Suppressor macrophage treated with lipopolysaccharide for 4 hours (primary cell): ENCODE measurements at places on chromosomes 2 and 18.
A peak's percentile ranks its signal among the peaks of the same experiment; 100 is the strongest.

DNA sequence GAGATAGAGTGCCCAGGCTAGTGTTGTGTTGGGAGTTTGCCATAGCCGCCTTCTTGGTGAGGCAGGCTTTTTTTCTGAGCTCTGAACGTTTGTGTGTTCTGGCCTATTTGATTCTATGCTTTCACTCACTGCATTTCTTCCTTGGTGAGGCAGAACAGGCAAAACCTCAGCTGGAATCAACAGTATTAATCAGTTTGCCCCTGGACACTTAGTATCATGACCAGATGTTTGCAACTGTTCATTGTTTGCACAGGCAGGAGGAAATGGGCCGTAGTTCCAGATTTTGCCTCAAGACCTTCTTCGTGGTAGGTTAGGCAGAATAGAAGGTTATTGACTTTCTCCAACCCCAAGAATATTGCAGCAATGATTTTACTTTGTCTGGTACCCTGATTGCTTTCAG lies 218.1 kb upstream of the RASGRP3 start:
- no peak for DNase-seq

DNA sequence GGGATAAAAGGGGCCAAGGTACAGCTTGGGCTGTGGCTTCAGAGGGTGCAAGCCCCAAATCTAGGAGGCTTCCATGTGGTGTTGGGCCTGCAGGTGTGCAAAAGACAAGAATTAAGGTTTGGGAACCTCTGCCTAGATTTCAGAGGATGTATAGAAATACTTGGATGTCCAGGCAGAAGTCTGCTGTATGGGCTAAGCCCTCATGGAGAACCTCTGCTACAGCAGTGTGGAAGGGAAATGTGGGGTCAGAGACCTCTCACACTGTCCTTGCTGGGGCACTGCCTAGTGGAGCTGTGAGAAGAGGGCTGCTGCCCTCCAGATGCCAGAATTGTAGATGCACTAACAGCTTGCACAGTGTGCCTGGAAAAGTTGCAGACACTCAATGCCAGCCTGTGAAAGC lies 880.6 kb upstream of the ID2 start:
- no peak for DNase-seq

DNA sequence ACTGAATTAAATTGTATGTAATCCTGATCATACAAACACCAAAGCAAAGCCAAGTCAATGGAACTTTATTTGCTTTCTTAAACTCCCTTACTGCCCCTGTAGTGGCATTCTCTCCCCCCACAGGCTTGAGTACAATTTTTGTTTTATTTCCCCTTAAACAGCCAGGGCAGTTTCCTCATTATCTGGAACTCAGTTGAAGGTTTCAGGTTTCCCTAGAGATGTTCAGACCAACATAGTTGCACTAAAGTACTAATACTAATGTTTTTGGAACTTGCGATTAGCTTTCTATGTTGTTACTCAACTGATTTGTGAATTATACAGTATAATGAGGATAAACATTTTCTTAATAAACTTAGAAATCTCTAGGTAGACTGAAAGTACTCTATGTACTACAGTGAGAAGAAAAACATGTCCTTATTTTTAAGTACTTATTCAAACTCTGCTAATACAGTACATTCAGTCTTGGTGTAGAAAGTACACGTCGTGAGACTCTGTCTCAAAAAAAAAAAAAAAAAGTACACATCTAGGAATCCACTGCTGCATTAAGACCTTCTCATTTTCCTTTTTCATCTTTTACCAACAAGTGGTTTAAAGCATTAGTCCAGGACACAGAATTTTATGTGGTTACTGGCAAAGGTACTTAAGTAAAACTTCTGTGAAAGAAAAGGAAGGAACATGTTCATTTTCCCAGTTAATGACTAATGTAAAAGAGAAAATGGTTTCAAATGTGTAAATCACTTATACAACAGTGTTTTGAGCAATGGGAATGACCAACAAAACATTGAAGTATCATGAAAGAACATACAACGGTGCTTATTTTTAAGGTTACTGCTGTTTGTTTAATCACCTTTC lies 209.5 kb upstream of the SMAD7 start:
- no peak for DNase-seq

DNA sequence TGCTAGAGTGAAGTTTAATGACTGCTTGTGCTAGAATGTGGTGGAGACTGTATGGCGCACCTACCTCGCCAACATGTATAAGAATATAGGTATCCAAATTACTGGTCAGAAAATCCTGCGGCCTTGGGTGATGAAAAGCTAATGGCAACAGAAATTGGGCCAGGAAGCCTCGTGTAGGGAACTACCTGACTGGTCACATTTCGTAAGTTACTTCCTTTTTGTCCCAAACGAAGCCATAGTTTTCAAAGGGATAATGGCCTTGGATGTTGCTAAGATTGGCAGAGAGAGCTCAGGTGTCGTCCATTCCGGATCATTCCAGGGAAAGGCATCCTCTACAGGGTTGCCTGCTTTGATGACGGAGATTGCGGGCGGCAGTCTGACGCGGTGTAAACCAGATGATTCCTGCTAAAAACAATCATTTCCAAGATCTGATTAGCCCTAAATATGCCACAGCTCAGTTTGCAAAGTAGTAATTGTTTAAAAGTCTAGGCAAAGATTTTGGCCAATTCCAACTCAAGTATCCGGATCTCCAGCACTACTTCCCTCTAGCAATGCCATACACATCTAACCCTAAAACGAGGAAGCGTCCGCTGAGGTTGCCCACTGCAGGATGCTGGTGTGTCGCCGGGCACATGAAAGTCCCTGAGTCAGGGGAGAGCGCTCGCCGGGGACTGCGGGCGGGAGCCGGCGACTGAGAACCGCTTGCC lies 708 bp upstream of the MALT1 start:
- DNase-seq = no peak

DNA sequence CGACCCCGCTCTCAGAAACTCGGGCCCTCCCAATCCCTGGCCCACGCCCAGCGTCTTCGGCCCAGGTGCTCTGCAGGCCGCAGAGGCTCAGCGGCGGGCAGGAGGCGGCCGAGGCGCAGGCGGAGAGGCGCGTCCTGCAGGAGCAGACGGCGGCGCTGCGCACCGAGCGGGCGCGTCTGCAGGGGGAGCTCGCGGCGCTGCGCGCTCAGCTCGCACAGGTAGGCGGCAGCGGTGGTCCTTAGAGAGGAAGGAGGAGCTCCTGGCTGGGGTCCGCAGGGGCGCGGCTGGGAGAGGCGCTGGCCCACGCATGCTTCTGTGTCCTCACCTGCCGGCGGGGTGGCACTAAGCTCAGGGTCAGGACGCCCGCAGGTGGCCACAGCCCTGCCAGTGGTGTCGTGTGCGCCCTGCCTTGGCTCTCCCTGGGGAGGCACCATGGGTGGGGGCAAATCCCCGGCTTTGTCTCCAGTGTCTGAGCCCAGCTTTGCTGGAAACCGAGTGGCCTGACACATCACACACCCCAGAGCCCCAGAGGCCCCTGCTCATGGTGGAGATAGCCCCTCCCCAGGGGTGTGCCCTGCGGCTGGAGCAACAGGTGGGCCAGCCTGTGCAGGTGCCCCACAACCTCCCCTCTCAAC lies 14.9 kb upstream of the SNED1 start:
- DNase-seq = peak; percentile 29

- DNase-seq = no peak
Measured at GRCh38 chr2:72134997-72135800, 12.5 kb downstream of the CYP26B1 start.
